ENCODE measurements at places on chromosomes 13 and 19.

DNA sequence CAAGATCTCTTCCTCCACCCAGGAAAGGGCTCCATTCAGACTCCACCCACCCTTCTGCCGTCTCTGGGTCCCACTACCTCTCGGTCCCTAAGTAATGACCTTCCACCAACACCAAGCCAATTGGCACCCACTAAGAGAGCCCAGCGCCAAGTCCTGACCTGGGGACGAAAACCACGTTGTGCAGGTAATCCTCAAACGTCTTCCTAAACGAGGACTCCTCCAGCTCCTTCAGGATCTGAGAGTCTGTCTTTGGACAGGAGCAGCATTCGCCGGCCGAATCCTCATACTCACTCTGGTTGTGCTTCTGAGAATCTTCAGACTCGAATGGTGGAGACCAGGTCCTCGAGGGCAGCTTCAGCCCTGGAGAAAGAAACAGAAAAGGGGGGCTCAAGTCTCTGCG is 83.1 kb downstream of the ZNF557 start:
- no peak for DNase-seq

GRCh38 chr19:1073956-1074517 is 7.1 kb downstream of the ARHGAP45 start:
- DNase-seq = no peak

DNA sequence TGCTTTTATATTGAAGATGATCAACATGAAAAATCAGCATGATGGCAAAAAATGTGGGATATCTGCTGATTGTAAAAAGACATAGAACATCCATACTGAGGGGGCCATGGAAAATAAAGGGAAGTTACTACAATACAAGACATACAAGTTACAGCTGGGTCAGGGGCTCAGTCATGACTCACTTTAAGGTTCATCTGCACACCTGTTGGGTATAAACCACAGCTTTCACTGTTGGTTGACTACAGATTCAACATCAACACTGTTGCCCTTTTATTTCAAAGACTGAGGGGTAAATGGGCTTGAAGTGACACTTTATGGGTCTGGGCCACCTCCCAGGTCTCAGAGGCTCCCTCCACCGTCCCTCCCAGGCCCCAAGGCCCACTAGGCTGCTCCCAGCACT is 98.1 kb upstream of the IRS2 start:
- DNase-seq = no peak

DNA sequence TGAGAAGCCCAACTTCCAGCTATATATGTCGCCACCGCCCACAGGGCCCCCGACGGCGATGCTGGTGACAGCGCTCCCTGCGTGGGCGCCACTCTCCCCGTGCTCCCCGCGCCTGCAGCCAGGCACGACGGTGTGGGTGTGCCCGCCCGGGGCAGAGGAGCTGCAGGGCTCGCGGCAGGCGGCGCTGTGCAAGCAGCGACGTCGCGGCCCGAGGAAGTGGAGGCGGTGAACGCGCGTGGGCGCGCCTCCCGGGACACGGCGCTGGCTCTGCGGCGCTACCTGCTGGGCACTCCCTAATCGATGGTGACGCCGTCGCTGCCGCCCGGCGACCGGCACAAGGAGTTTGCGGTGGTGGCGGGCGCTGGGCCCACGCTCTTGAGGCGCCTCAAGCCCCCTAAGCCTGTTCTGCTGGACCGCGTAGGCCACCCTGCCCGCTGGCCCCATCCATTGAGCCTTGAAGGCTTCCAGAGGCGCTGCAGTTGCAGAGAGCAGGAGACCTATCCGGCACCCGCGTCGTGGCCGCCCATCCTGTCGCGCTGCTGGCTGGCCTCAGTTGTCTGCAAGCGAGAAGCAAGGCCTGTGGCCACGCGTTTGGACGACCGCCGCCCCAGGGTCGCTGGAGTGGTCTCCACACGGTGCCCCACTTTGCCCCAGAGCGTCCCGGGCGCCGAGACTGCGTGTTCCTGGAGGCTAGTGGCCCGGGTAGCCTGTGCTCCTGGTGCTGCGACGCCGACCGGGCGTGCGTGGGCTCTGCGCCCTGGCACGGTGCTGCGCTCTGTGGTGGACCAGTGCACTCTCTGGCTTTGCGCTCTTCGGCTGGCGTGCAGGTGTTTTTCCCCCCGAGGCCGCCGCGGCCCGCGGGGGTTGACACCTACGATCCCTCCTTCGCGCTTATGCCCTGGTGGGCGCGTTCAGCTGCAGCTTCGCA is 23.1 kb downstream of the LRFN3 start:
- no peak for DNase-seq

DNA sequence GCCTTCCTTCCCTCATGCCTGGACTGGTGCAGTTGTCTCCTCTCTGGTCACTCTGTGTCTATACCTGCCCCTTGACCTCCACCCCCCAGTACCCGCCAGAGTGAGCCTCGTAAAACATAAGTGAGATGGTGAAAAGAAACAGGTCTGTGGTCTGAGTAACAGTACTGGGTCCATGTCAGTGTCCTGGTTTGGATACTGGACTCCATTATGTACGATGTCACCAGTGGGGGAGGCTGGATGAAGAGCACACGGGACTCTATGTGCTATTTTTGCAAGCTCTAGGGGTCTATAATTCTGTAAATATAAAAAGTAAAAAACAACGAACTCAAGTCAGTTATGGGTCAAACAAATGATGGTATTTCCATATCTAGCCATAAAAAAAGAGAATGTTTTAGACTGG is 14.4 kb downstream of the MYBPC2 start:
- no peak for DNase-seq

- DNase-seq = no peak
These were observed 69.9 kb downstream of the CACNA1A start for GRCh38 chr19:13436352-13436751.

DNA sequence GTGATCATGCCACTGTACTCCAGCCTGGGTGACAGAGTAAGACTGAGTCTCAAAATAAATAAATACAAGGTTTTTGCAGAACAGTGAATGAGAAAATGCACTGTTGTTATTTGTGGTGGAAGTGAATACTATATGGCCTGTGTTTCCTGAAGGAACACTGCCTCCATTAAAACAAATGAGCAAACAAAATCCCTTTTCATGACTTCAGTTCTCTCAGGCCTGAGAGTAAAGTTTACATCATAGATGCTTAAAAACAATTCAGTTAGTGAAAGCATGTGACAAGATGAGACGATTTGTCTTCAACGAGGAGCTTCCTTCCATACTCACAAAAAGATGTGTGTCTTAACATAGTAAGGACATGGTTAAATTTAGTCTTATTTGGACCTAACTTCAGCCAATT is 14.4 kb downstream of the SPINT2 start:
- no peak for DNase-seq

DNA sequence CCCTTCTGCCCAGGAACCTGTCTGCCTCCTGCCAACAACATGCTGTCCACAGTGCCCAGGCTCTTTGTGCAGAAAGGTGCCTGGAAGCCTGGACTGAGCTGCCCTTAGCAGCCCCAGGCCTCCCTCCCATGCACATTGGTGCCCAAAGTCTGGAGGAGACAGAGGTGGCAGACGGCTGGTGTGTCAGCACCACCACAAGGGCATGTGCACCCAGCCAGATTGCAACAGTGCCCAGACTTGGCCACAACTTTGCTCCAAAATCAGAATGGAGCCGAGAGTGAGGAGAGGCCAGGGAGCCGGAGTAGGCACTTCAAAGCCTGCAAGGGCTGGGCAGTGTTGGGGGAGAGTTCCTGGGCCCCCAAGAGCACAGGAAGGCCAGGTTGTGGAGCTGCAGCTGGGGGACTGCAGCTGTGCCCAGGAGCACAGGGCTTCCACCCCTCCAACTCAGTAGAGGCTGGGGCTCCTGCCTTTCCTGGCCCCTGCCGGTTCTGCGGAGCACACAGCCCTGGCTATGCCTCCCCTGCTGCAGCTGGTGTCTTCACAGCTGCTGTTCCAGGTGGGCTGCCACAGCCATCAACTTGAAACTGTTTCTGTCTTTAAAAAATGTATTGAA is 1255.8 kb downstream of the SLITRK5 start:
- DNase-seq = no peak

Data from NCI-H187 treated with DMSO at 0.1 percent for 48 hours (cell line).